ENCODE measurements at places on chromosomes 4 and X.

- no peak for DNase-seq
These were observed 2399.8 kb upstream of the TENM3 start for GRCh38 chr4:179843370-179843769.

DNA sequence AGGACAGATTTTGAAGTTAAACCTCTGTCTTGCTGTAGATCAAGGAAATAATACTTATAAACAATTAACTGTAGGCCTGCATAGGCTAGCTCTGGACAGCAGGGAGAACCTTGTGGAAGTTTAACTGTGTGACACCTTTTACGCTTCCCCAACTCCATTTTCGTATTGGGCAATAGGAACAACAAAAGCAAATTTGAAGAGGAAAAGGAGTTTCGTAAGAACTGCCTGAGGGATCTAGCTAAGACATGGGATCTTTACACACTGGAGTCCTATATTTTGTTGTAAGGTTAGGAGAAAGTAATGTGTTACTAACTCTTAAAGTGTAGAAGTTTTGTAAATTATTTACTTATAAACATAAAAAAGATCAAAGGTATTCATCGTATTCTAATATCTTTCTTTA is 324.9 kb upstream of the CASK start:
- DNase-seq = no peak

- no peak for DNase-seq
These were observed 1333.0 kb downstream of the PCDH19 start for GRCh38 chrX:99077099-99077498.

GRCh38 chr4:38075370-38076152 is 115.4 kb downstream of the PTTG2 start:
- no peak for DNase-seq

All from kidney tubule cell (primary cell).